ENCODE measurements at places on chromosomes 1 and 21.

GRCh38 chr1:192726820-192727504, 81.9 kb upstream of the RGS2 start:
- no peak for DNase-seq
- H3K4me1 ChIP-seq, result peaks cover 9% of the 10 kb centered on the region
- H3K4me3 ChIP-seq, result no peak overlapping the region

GRCh38 chr1:53860967-53861411, 22.9 kb upstream of the NDC1 start:
- H3K4me1 ChIP-seq, result no peaks in the 10 kb centered on the region
- no peaks in the 10 kb centered on the region for H3K27me3 ChIP-seq
- H3K36me3 ChIP-seq, result no peaks in the 10 kb centered on the region
- peak; percentile 17 for DNase-seq
- no peak overlapping the region for H3K27ac ChIP-seq

DNA sequence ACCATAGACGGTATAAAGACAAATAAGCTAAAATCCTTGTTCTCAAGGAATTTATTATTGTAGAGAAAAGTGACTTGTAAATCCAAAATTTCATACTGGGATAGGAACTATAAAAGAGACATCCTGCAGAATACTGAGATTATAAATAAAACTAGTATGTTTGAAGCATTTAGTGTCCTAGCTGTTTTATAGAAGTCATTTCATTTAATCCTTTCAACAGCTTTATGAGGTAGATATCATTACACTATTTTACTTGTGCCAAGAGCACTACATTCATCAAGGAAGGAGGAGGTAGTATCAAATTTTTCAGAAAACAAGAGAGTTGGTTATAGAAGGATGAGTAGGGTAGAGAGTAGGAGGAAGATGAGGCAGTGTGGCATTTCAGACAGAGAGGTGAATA, 119.6 kb downstream of the ATF6 start:
- no peak overlapping the region for H3K4me3 ChIP-seq
- H3K36me3 ChIP-seq, result no peaks in the 10 kb centered on the region
- H3K27ac ChIP-seq, result no peak overlapping the region
- no peaks in the 10 kb centered on the region for H3K27me3 ChIP-seq

DNA sequence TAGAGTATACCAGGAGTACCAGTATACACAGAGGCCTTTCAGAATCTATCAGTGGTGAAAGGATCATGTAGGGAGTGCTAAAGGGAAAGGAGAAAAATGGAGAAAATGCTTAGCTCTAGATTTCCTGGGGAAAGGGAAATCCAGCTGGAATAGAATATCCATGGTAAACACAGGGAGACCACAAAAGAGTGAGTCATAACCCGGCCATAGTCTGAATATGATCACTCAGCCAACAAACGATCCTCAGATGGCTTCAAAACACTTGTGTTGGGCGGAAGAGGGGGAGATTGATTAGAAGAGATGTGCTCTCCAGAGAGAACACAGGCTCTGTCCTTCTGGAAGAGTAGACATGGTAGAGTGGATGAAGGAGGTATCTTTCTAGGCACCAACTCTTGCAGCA, 180.6 kb downstream of the PAPPA2 start:
- no peak overlapping the region for H3K27ac ChIP-seq
- no peak overlapping the region for H3K4me3 ChIP-seq
- DNase-seq, result no peak

DNA sequence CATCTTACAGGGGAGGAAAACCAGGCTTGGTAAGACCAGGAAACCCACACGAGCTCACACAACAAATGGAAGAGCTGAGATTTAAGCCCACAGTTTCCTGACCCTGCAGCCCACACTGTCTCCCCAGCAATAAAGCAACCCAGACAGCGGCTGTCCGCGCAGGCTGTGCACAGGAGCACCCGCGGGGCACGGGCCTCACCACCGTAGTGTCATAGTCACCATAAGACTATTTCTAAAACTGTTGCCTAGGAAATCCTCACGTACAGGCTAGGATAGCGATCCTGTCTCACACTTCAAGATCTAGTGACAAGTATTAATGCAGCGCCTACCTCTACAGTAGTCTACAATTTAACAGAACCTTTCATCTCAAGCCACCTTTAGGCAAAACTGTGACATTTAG, 54.0 kb upstream of the SYT6 start:
- no peak for DNase-seq
- no peak overlapping the region for H3K4me3 ChIP-seq
- no peak overlapping the region for H3K27ac ChIP-seq
- H3K27me3 ChIP-seq, result peaks cover 49% of the 10 kb centered on the region
- H3K36me3 ChIP-seq, result no peaks in the 10 kb centered on the region
- no peaks in the 10 kb centered on the region for H3K4me1 ChIP-seq

- peaks cover 3% of the 10 kb centered on the region for H3K4me1 ChIP-seq
- H3K36me3 ChIP-seq, result no peaks in the 10 kb centered on the region
- H3K27me3 ChIP-seq, result no peaks in the 10 kb centered on the region
Observed at GRCh38 chr1:204493145-204493983, 1.2 kb downstream of the PIK3C2B start.

- no peaks in the 10 kb centered on the region for H3K36me3 ChIP-seq
- no peaks in the 10 kb centered on the region for H3K4me1 ChIP-seq
- no peak overlapping the region for H3K27ac ChIP-seq
- no peak overlapping the region for H3K4me3 ChIP-seq
- no peaks in the 10 kb centered on the region for H3K27me3 ChIP-seq
Observed at GRCh38 chr1:14372526-14372925, 226.0 kb upstream of the KAZN start.

- peak within 1 kb of the TSS; percentile 70 for H3K4me3 ChIP-seq
- peak within 1 kb of the TSS; percentile 85 for H3K27ac ChIP-seq
- H3K36me3 ChIP-seq, result no peaks in the 10 kb centered on the region
- peak; percentile 97 for DNase-seq
Observed at GRCh38 chr1:50959913-50960844, at the start of gene FAF1. Gene FAF1 (minus strand): TSS chr1:50960267. CDS start chr1:50959811, 456 bp downstream.

- H3K36me3 ChIP-seq, result no peaks in the 10 kb centered on the region
- no peaks in the 10 kb centered on the region for H3K27me3 ChIP-seq
- no peak overlapping the region for H3K27ac ChIP-seq
Observed at GRCh38 chr1:109263234-109263596, 13.9 kb downstream of the CELSR2 start.

- no peak overlapping the region for H3K4me3 ChIP-seq
- no peaks in the 10 kb centered on the region for H3K36me3 ChIP-seq
- H3K27me3 ChIP-seq, result no peaks in the 10 kb centered on the region
- DNase-seq, result no peak
- H3K27ac ChIP-seq, result no peak overlapping the region
Observed at GRCh38 chr1:213055767-213056166, 4.7 kb downstream of the RPS6KC1 start.

DNA sequence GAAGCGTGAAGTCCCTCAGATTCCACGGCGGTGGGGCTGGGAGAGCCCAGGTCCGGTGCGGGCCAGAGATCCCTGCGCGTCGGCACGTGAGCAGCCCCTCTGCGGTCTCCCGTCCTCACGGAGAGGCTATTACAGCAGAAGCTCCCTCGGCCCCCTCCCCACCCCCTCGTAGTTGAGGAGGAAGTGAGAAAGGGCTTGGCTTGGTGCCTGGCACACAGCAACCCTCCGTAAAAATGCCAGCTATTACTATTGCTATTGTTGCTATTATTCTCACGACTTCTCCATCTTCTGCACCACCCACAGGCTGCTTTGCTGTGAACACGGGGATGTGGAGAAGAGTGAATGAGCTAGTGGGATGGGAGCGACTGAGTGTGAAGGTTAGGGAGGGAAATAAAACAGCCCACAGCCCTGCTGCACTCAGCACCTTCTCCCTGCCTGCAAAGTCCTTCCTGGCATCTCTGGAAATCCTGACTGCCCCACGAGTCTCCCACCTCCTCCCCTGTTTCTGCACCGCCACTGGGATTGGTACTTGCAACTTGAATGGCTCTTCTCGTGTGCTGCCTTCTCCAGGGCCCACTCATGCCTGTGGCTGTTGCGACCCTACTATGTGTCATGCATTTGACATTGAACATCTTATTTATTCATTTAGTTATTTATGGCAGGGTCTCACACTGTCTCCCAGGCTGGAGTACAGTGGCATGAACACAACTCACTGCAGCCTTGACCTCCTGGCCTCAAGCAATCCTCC, 26.6 kb downstream of the ZBTB18 start:
- H3K36me3 ChIP-seq, result no peaks in the 10 kb centered on the region
- peaks cover 26% of the 10 kb centered on the region for H3K27me3 ChIP-seq
- H3K4me1 ChIP-seq, result no peaks in the 10 kb centered on the region
- H3K4me3 ChIP-seq, result no peak overlapping the region
- no peak for DNase-seq

DNA sequence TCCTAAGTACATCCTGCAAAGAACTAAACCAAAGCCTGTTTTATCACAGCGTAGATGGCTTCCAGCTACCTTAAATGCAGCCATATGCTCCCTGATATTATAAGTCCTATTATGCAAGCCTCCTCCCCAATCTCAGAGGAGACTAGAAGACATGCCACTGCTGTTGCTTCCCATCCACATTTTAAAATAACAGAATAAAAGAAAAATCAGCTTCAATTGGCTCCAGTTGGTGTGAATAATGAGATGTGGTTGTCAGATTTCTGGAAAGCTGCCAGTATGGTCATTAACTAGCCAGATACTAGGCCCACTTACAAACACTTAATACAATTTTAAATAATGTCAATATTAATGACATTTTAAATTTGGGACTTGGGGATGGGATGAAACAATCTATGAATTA, 25.7 kb downstream of the WARS2 start:
- no peaks in the 10 kb centered on the region for H3K27me3 ChIP-seq
- peaks cover 2% of the 10 kb centered on the region for H3K4me1 ChIP-seq
- no peak overlapping the region for H3K27ac ChIP-seq
- no peak for DNase-seq

GRCh38 chr21:43025636-43026180, 49.9 kb downstream of the CBS start:
- peaks cover 72% of the 10 kb centered on the region for H3K36me3 ChIP-seq
- H3K4me1 ChIP-seq, result no peaks in the 10 kb centered on the region
- no peak overlapping the region for H3K4me3 ChIP-seq
- no peak for DNase-seq

- H3K36me3 ChIP-seq, result no peaks in the 10 kb centered on the region
- no peak overlapping the region for H3K4me3 ChIP-seq
- no peak for DNase-seq
- no peak overlapping the region for H3K27ac ChIP-seq
Observed at GRCh38 chr1:240803151-240803550, 191.2 kb upstream of the GREM2 start.

GRCh38 chr1:161365207-161365606, 2.5 kb downstream of the CFAP126 start:
- no peaks in the 10 kb centered on the region for H3K27me3 ChIP-seq
- H3K36me3 ChIP-seq, result peaks cover 13% of the 10 kb centered on the region
- no peak for DNase-seq

- H3K27ac ChIP-seq, result no peak overlapping the region
- no peaks in the 10 kb centered on the region for H3K36me3 ChIP-seq
- no peak overlapping the region for H3K4me3 ChIP-seq
- peaks cover 19% of the 10 kb centered on the region for H3K4me1 ChIP-seq
- no peak for DNase-seq
Observed at GRCh38 chr1:63969441-63969901, 195.7 kb downstream of the ROR1 start.

DNA sequence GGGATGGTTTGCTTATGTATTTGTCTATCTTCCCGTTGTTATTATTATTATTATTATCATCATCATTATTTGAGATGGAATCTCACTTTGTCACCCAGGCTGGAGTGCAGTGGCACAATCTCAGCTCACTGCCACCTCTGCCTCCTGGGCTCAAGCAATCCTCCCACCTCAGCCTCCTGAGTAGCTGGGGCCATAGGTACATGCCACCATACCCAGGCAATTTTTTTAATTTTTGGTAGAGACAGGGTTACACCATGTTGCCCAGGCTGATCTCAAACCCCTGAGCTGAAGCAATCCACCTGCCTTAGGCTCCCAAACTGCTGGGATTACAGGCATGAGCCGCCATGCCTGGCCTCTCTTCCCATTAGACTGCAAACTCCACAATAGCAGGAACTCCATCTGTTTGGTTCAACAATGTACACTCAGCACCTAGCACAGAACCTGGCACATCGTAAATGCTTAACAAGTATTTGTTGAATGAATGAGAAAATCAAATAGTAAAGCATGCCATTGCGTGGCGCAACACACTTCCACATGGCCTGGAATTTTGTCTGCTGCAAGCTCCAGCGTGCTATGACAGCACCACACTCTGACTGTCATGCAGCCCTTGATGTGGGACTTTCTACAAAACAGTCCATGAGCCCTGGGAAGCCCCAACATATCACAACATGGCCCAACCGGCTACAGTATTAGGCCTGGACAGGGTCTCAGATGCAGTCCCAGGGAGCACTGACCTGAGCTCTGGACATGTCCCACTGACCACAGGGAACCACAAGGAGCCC, 3.8 kb upstream of the TINAGL1 start:
- no peaks in the 10 kb centered on the region for H3K36me3 ChIP-seq
- H3K27ac ChIP-seq, result peak overlapping the region; percentile 88
- H3K4me3 ChIP-seq, result no peak overlapping the region
- peaks cover 33% of the 10 kb centered on the region for H3K4me1 ChIP-seq
- no peak for DNase-seq

GRCh38 chr1:91585982-91586381, 85.3 kb downstream of the CDC7 start:
- H3K4me3 ChIP-seq, result no peak overlapping the region
- no peak for DNase-seq
- H3K27me3 ChIP-seq, result no peaks in the 10 kb centered on the region
- H3K36me3 ChIP-seq, result no peaks in the 10 kb centered on the region
- H3K27ac ChIP-seq, result no peak overlapping the region
- peaks cover 23% of the 10 kb centered on the region for H3K4me1 ChIP-seq

DNA sequence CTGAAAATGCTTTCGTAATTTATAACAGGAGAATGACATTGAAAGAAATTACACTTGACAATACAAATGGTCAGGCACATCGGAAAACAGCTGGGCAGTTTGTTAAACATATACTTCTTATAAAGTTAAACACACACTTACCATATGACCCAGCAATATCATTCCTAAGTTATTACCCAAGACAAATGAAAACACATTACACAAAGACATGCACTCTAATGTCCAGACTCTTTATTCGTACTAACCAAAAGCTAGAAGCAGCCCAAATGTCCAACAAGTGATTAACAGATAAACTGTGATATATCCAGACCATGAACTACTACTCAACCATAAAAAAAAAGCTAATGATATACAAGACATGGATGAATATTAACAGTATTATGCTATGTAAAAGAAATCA, 8.5 kb downstream of the AKT3 start:
- no peaks in the 10 kb centered on the region for H3K36me3 ChIP-seq
- no peak overlapping the region for H3K27ac ChIP-seq
- H3K4me3 ChIP-seq, result no peak overlapping the region
- no peak for DNase-seq
- no peaks in the 10 kb centered on the region for H3K27me3 ChIP-seq
- H3K4me1 ChIP-seq, result no peaks in the 10 kb centered on the region

GRCh38 chr1:177909416-177909815, 60.4 kb downstream of the SEC16B start:
- DNase-seq, result no peak
- no peaks in the 10 kb centered on the region for H3K4me1 ChIP-seq
- H3K27me3 ChIP-seq, result no peaks in the 10 kb centered on the region
